ENCODE measurements at places on chromosomes 16 and 17. TPM values are rescaled to one million over a fixed set of nuclear protein-coding genes. Genes with fewer than 3 reads are reported as not detected.

FOXJ1 gene
- total RNA-seq: 12.5 TPM

DNA sequence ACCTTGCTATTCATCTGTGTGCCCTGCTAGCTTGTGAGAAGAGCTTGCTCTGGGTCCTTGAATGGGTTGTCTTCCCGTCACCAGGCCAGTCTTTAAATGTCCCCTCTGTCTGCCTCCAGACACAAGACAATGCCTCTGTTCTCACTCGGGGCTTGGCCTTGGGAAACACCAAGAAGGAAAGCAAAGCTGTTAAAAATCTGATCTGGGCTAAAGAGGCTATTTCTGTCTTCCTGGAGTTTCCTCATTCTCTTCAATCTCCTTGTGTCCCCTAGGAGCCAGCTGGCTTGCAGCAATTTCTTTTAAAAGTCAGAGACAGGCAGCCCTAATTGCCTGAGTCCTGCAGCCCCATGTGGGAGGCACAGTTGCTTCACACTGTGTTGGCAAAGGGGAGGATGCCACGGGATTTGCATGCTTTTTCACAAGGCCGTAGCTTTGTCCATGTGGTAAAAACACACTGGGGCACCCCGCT lies 2.5 kb downstream of the DNAI2 start:
- no peak overlapping the region for H3K4me3 ChIP-seq
- H3K36me3 ChIP-seq: no peaks in the 10 kb centered on the region
- peaks cover 77% of the 10 kb centered on the region for H3K27me3 ChIP-seq
- DNase-seq: no peak
- no peak overlapping the region for H3K27ac ChIP-seq
- H3K4me1 ChIP-seq: no peaks in the 10 kb centered on the region

DNA sequence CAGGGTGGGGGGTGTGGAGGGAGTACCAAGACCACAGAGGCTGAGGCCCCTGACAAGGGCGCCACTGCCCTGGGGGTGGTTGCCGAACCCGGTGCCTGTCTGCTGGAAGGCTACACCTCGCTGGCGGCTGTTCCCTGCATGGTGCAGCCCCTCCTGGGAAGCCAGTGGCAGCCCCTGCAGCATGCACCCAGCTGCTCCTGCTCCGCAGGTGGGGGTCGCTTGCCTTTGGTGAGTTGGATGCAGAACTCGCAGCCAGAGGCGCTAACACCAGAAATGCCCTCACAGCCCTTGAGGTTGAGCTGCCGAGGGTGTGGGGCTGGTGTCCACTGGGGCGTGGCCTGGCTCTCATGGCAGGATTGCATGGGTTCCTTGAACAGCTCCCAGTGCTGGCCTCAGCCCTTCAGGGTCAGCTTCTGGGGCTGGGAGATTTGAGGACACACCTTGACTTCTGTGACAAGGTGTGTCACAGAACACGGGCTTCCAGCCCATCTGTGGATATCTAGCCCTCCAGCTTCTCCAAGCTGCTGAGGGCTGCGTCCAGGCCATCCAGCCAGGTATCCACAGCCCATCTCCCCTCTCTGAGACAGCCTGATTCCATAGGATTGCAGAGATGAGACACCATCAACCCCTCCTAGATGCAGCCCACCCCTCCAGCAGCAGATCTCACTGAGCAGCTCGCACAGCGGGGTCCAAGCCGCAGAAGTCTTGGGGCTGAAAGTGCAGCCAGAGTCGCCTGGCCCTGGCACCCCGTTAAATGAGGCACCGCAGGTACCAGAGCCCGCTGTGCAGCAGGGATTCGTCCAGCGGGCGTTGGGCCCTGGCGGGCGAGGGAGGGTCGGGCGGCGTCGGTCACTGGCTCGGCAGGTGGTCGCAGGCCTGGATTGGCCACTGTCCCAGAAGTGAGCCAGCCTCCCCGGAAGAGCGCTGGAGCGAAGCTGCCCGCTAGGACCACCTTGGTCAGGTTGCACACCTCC lies 586.3 kb downstream of the KCNJ18 start:
- peaks cover 39% of the 10 kb centered on the region for H3K27me3 ChIP-seq
- no peaks in the 10 kb centered on the region for H3K36me3 ChIP-seq
- H3K27ac ChIP-seq: no peak overlapping the region
- H3K4me3 ChIP-seq: no peak overlapping the region

CLEC16A gene
- total RNA-seq: 34.9 TPM

- no peak overlapping the region for H3K27ac ChIP-seq
- H3K4me3 ChIP-seq: no peak overlapping the region
- DNase-seq: no peak
Measured at GRCh38 chr17:50163843-50164696, 1.7 kb upstream of the SGCA start.

SEZ6L2 gene
- 64.0 TPM for total RNA-seq

ADAM11 gene
- 0.55 TPM for total RNA-seq

DNA sequence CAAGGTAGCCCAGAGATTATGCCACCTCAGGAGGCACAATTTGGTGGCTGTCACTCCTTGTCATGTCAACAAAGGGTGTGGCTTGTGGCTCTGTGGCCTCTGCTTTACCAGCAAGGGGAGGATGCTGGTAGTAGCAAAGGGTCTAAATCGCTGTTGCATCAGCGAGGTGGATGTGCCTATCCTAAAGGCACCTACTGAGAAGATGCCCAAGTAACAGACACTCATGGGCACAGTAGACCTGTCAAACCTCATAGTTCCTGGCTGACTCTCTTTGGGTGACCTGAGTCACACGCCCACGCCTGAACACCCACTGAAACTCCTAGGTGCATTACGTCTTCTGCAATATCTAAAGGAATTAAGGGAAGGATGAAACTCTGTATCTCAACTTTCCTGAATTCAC lies 139.5 kb downstream of the PRKCB start:
- H3K36me3 ChIP-seq: no peaks in the 10 kb centered on the region
- peaks cover 32% of the 10 kb centered on the region for H3K27me3 ChIP-seq
- H3K4me1 ChIP-seq: no peaks in the 10 kb centered on the region
- DNase-seq: no peak
- H3K27ac ChIP-seq: no peak overlapping the region
- H3K4me3 ChIP-seq: no peak overlapping the region

GAS2L2 gene
- not detected for total RNA-seq

KRT9 gene
- 0.73 TPM for total RNA-seq

DNA sequence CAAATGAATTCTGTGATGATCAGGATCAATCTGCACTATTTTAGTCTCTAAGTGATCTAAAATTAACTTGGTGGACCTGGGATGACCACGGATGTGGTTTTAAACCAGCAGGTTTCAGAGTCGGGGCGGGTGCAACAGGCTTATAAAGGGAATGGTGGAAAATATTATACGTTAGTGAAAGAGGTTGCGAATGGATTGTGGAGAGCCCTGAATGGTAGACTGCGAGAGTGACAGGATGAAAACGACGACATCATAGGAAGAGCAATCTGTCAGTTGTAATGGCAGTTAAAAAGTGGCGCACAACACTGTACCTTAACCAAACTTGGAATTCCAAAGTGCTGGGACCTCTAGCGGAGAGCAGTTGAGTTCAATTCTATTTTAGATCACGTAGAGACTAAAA lies 1.2 kb upstream of the CYB5B start:
- DNase-seq: no peak
- peaks cover 10% of the 10 kb centered on the region for H3K4me1 ChIP-seq
- no peaks in the 10 kb centered on the region for H3K27me3 ChIP-seq
- H3K36me3 ChIP-seq: peaks cover 15% of the 10 kb centered on the region
- H3K4me3 ChIP-seq: no peak overlapping the region
- H3K27ac ChIP-seq: no peak overlapping the region

DNA sequence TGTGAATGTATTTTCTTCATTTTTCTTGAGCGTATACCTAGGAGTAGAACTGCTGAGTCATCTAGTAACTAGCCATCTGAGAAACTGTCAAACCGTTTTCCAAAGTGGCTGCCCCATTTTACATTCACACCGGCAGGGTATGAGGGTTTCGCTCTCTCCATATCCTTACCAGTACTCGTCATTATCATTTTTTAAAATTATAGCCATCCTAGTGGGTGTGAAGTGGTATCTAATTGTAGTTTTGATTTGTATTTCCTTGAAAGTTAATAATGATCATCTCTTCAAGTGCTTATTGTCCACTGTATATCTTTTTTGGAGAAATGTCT lies 6.0 kb downstream of the RNF157 start:
- H3K27me3 ChIP-seq: no peaks in the 10 kb centered on the region
- DNase-seq: no peak
- no peak overlapping the region for H3K27ac ChIP-seq
- no peaks in the 10 kb centered on the region for H3K36me3 ChIP-seq
- H3K4me3 ChIP-seq: no peak overlapping the region

DNA sequence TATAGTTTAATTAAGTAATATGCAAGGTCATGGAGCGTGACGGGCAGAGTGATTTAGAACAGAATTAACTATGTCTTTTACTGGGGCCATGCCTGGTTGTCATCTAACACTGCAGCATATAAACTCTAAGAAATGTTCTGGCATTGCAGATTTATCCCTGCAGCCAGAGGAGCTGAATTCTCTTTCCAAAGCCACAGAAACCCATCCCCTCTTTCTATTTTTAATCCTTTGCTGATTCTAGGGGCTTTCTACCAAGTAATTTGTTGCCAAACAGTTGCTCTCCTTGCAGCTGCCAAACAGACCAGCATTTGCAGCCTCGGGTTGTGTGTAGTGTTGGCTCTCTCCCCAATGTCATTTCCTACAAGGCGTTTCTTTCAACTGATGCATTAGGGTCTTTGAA lies 243.2 kb upstream of the MON1B start:
- no peak for DNase-seq
- no peak overlapping the region for H3K4me3 ChIP-seq
- no peaks in the 10 kb centered on the region for H3K36me3 ChIP-seq
- no peaks in the 10 kb centered on the region for H3K4me1 ChIP-seq
- peaks cover 6% of the 10 kb centered on the region for H3K27me3 ChIP-seq

AGRP gene
- not detected for total RNA-seq

DNA sequence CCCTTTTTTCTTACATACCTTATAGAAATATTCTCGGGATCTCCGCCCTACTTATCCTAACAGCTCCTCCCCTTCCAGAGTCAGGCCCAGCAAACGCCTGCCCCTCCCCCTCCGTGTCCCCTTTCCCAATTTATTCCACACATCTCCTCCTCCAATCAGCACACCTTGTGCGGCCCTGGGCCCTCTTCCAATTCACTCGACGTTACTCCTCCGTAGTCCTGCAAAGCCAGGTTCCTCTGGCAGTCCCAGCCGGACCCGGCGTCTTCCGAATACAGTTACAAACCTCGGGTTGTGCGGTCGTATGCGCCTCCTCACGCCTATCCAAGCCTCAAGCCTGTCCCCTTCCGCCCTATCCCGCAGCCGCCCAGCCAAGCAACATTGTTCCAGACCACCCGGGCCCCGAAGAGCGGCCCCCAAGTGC lies 677 bp downstream of the CBX1 start:
- H3K36me3 ChIP-seq: 0 out of 2 replicates have a peak, but pooled peaks cover under 1% of the 10 kb centered on the region
- peaks cover 25% of the 10 kb centered on the region for H3K4me1 ChIP-seq
- peak overlapping the region; percentile 89 for H3K4me3 ChIP-seq
- DNase-seq: peak; percentile 77

DNA sequence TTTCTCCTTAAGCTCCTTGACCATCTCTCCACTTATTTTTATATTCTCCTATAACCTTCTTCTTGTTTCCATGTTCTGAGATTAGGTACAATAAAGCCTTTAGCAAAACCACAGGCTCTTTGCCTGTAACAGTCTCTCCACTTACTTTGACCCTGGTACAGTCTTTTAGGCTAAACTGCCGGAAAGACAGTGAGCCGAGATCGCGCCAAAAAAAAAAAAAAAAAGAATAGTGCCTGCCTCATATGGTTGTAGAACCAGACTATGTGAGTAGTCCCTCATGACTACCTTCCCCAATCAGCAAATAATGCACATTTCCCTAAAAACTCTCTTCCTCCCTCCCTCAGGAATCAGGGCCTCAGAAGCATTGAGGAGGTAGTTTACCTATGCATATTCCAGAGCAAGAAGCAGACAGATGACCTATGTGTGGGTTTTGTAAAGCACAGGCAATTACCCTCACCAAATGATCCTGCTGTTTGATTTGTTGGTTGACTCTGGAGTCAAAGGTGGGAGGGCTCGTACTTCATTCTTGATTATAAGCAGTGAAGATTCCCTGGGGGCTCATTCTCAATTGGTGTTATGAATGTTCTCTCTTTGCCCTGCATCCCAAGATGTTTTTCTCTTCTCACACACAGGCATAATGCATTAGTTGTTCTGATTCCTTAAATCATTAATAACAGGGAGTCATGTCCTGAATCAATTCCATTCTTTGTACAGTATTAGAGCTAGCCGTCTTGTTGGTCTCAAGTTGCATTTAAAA lies 8.9 kb upstream of the NME1 start:
- H3K27me3 ChIP-seq: no peaks in the 10 kb centered on the region
- no peak for DNase-seq
- no peak overlapping the region for H3K27ac ChIP-seq
- no peak overlapping the region for H3K4me3 ChIP-seq
- no peaks in the 10 kb centered on the region for H3K4me1 ChIP-seq

DNA sequence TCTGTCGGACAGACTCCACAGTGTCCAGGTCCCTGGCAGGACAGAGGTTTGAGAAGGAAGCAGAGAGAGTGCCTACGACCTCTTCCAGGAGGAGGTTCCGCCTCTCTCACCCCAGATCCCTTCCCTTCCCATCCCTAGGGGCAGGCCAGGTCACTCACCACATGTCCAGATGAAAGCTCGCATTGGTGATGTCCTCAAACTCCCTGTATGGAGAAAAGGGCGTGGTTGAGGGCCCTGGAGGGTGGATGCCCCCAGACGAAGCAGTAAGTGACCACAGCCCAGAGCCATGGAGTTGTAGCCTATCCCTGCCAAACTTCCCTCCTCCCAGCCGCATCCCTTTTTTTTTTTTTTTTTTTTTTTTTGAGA lies 3.4 kb downstream of the UNC13D start:
- H3K36me3 ChIP-seq: no peaks in the 10 kb centered on the region
- no peak overlapping the region for H3K4me3 ChIP-seq
- no peak overlapping the region for H3K27ac ChIP-seq

RAD51C gene
- 45.7 TPM for total RNA-seq

DNA sequence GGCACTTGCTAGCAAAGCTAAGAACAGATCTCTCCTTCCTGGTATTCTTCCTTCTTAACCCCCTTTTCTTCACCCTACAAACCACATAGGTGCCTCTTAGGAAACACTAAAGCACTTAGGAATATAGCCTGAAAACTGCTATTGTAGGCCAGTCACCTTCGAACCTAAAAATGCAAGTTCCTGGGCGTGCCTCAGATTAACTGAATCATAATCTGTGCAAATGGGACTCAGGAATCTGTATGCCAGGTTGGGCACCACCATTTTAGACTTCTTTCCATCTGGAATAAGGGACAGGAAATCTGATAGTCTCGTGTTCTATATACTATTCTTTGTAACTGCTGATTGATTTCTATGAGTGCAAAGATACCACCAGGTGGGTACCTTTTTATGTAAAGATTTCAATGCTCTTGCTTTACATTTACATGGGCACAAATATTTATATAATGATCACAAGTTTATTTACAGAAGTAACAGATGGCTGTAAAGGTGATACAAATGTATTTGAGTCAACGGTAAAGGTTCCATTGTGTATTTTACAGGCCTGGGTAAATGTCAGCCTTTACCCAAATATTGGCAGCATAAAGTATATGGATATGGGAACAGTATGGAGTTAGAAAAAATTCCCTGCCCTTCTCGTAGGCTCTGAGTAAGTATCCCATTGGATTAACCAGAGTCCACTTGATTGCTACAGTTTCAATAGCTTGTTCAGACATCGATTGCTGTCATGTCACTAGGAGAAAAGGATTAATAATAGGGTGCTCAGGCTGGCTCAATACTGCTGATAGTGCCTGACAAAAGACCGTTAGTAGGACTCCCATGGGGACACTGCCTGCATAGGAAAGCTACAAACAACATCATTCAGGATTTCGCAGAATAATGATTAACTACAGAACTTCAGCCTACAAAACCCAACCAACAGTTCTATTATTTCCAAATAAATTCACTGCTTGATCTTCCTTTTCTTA lies 124.7 kb downstream of the SNX11 start:
- H3K36me3 ChIP-seq: no peaks in the 10 kb centered on the region
- H3K4me1 ChIP-seq: peaks cover 15% of the 10 kb centered on the region
- DNase-seq: no peak
- no peak overlapping the region for H3K27ac ChIP-seq

TEX19 gene
- 0.24 TPM for total RNA-seq

SGCA gene
- total RNA-seq: not detected

All from PC-9 (cell line).